ENCODE measurements at places on chromosomes 2 and 18. TPM values are rescaled to one million over a fixed set of nuclear protein-coding genes. Genes with fewer than 3 reads are reported as not detected.

The SCN3A gene
- total RNA-seq, result 0.95 TPM

GRCh38 chr2:36192983-36193382 lies 162.6 kb upstream of the CRIM1 start:
- no peak for DNase-seq

DNA sequence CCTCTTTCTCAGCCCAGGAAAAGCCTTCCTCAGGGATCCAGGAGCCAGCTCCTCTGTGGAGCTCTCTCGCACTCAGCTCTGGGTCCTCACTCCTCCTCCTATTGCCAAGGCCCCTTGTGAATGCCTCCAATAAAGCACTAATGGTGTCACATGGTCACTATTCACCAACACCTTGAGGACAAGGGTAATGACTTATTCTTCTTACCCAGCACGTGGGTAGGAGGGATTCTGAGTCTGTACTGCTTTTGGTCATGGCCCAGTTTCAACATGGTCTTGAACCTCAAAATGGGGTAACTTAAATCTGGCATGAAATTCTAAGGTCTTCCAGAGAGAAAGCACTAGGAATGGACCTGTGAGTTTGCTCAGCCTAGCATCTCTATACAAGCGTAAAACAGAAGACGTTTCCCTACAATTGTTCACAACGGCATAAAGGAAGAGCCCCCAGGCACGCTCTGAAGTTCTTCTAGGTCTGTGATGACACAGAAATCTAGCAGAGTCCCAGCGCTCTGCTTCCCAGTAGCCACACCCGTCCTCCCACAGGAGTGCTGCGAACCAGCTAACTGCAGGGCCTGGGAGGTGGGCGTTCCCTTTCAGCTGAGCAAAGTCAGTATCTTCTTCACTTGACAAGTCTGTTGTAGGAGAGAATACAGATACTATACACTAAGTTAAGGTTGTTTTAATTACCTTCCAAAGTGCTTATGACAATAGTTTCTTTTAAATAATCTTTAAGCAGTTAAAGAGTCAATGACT lies 14.6 kb upstream of the KIDINS220 start:
- DNase-seq, result no peak

DNA sequence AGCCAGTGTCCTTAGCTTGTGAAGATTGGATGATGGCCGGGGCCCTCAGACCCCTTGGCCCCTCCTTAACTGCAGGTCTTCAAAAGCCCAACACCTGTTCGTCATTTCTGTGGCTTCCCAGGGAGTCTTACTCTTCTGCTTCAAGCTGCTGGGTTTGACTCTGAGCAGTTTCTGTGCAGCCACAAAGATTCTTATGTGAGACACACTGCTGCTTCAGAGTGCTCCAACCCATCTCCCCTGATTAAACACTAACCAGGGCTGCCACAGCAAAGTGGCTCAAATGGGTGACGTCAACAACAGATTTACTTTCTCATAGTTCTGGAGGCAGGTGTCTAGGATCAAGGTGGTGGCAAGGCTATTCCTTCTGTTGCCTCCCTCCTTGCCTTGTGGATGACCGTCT lies 40.8 kb downstream of the TSN start:
- no peak for DNase-seq

- DNase-seq, result no peak
These were observed 337.2 kb downstream of the NBAS start for GRCh38 chr2:15223887-15224286.

Measured in ovary (tissue), 10 donors.